ENCODE measurements at places on chromosomes 12 and 14.

- DNase-seq, result no peak
These were observed 1.5 kb downstream of the BCL2L14 start for GRCh38 chr12:12072064-12072760.

- no peak for DNase-seq
These were observed 3.1 kb downstream of the FAM222A start for GRCh38 chr12:109716512-109717389.

DNA sequence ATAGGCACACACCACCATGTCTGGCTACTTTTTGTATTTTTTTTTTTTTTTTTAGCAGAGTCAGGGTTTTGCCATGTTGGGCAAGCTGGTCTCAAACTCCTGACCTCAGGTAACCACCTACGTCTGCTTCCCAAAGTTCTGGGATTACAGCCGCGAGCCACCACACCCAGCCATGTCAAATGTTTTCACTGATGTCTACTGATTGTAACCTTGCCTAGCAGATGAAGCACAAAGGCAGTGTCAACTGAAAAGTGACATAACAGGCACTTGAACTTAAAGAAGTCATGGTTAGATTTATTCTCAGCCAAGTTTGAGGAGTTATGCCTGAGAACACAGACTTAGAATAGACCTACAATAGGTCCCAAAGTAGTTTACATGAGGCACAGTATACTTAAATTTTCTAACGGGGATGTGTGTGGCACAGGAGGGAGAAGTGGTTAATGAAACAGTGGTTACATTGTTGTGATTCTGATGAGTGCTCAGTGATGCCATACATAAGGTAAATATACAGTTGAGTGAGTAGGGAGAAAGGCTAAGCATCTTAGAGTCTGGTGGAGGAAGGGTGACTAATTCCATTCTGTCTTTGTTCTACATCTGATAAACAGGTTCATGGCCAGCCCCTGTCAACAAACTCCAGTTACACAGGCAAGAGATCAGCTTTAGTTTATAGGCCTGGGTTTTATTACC lies 12.6 kb upstream of the RNASE4 start:
- DNase-seq, result no peak

- DNase-seq, result no peak
These were observed 30.5 kb upstream of the TMEM179 start for GRCh38 chr14:104634886-104635570.

GRCh38 chr12:107320929-107321631 lies 227.7 kb upstream of the CRY1 start:
- peak; percentile 77 for DNase-seq

DNA sequence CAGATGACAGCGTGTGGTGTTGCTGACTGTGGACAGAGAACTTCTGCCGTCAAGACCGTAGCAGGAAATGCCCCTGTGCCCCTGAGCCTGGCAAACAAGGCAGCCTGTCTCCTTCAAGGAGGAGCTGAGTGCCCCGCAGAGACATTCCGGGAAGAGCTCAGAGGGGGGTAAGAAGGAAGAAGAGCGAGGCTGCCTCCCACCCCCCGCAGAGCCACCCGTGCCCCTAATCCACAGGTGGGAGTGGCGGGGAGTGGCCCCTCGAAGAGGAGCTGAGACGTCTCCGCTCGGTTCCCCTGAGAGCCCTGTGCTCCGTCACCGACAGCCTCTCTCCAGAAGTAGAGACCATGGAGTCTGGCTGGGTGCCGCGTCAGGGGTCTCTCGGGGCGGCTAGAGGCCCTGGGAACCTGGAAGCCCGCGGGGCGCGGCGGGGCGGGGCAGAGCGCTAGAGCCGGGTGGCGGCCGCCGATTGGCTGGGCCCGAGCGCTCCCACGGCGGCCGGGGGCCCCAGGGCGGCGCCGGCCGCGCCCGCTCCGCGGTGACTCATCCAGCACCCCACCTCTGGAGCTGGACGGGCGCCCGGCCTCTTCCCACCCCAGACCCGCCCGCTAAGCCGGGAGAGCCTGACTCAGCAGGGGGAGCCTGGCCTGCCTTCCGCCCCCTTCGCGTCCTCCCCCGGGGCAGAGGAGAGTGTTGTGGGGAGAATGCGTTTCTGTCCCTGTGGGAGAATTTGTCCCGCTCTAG lies 25.2 kb upstream of the KRT78 start:
- DNase-seq, result peak; percentile 96

DNA sequence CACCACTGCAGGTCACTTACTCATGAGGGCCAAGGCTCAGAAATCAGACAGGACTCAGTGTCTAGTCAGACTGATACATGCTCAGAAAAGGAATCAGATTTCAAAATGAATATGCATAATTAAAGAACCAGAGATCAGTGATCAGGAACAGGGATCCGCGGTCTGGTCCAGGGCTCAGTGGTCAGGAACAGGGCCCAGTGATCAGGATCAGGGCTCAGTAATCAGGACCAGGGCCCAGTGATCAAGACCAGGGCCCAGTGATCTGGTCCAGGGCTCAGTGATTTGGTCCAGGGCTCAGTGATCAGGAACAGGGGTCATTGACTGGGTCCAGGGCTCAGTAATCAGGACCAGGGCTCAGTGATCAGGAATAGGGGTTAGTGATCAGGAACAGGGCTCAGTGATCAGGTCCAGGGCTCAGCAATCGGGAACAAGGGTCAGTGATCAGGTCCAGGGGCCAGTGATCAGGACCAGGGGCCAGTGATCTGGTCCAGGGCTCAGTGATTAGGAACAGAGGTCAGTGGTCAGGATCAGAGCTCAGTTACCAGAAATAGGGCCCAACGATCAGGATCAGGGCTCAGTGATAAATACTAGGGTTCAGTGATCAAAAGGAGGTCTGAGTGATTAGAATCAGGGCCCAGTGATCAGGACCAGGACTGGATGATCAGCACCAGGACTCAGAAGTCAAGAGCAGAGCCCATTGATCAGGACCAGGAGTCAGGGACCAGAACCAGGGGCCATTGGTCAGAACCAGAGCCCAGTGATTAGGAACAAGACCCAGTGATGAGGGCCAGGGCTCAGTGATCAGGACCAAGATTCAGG lies 175.3 kb downstream of the TMEM121 start:
- no peak for DNase-seq

GRCh38 chr14:89227496-89227836 lies 189.6 kb downstream of the FOXN3 start:
- DNase-seq, result no peak

DNA sequence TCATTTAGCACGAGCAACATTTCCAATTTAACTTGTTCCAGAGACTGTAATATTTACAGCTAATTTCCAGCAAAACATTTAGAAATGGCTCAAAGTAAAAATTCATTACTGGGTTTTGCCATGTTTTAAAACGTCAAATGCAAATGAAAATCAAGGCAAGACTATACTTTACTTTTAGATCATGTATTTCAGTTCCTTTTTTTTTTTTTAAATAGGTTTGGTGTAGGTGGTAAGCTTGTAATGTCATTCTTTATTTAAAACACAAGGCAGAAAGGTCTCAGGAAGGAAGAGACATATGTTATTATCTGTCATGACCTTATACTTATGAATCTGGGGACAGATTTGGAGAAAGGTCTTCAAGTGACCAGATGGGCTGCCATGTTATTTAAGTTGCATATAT lies 54.1 kb downstream of the GRIP1 start:
- no peak for DNase-seq

- no peak for DNase-seq
These were observed 141.9 kb downstream of the BICD1 start for GRCh38 chr12:32248441-32249140.

DNA sequence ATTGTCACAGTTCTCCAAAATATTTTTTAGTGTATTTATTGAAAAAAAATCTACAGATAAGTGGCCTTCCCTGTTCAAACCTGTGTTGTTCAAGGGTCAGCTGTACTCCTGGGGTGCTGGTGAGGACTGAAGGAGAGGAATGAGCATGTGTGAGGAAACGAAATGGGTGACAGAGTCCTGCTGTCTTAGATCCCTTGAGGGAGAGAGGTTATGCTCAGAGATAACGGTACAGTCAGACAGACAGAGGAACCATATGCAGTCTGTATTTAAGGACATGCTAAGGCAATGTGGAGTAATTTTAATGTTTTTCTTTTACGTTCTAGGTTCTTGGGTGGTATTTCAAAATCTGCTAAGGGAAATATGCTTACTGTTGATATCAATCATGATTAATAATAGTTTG lies 352.9 kb upstream of the RGS6 start:
- no peak for DNase-seq

DNA sequence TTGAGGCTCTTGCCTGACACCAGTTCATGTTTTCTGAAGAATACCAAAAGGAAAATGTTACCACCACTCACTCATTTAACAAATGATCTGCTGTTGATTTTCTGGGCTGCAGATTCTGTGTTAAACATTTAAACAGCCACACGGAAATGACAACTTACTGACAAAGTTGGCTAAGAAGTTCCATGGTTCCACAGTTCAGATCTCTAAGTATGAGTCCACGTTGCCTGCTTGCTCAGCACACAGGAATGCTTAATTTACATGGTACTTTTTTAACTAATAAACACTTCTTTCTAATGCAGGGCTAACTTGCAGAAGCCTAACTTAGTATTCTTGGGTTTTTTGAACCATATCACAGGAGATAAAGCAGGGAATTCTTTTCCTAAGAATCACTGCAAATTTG lies 34.7 kb downstream of the PTGER2 start:
- no peak for DNase-seq

DNA sequence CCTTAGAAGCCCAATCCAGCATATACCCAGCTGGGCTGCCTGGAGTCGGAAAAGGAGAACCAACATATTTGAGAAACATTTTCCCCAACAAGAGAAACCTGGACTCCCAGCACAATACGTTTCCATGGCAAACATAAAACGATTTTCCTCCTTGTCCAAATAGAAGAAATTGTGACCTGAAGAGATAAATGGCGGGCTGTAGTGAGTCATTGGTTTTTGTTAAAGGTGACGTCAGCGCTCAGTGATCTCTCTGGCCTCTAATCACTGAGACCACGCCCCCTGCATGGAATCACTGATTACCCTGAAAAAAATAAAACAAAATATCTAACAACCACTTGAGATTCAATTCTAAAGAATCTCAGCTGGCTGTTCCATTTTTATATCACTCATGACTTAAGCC lies 6.0 kb downstream of the CCDC60 start:
- DNase-seq, result no peak

DNA sequence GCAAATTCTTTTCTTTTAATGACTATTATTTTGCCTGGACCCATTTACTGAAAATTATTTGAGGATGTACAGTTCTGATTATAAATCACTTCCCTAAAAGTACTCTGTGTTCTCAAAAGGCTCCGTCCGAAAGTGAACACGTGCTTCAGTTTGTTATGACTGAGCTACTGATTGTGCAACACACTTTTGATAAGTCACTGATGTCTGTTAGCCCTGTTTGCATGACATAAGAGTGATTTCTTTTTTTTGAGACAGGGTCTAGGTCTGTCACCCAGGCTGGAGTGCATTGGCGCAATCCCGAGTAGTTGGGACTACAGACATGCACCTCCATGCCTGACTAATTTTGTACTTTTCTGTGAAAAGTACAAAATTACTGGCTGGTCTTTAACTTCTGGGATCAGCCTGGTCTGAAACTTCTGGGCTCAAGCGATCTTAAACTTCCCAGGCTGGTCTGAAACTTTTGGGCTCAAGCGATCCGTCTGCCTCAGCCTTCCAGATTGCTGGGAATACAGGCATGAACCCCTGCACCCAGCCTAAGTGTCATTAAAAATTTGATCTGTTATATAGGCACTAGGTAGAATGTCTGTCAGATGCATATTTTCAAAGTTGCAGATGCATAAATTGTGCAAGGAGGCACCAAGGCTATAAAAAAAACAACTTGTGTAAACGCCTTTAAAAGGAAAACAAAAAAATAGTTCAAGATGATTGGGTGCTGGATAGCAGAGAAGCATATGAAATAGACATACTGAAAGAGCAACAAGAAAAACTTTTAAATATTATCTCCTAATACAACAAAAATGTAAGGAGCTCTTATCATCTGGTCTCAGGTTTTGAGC lies 111.5 kb downstream of the SRGAP1 start:
- no peak for DNase-seq

DNA sequence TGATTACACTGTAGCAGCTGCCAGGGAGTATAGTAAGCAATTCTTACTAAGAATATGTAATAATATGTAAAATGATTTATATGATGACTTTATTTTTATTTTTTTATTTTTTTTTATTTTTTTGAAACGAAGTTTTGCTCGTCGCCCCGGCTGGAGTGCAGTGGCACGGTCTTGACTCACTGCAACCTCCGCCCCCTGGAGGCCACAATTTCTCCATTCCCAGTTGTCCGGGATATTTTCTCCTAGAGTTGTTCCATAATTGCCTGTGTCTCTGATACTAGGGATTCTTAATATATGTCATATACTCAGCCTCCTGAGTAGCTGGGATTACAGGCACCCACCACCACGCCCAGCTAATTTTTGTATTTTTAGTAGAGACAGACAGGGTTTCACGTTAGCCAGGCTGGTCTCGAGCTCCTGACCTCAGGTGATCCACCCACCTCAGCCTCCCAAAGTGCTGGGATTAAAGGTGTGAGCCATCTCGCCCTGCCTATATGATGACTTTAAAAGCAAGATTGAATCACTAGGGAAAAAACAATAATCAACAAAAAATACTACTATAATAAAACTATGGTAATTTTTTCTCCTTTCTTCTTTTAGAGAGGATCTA lies 12.2 kb upstream of the ITPR2 start:
- DNase-seq, result peak; percentile 63

- no peak for DNase-seq
These were observed 193.3 kb downstream of the PHLDA1 start for GRCh38 chr12:75838309-75838708.

DNA sequence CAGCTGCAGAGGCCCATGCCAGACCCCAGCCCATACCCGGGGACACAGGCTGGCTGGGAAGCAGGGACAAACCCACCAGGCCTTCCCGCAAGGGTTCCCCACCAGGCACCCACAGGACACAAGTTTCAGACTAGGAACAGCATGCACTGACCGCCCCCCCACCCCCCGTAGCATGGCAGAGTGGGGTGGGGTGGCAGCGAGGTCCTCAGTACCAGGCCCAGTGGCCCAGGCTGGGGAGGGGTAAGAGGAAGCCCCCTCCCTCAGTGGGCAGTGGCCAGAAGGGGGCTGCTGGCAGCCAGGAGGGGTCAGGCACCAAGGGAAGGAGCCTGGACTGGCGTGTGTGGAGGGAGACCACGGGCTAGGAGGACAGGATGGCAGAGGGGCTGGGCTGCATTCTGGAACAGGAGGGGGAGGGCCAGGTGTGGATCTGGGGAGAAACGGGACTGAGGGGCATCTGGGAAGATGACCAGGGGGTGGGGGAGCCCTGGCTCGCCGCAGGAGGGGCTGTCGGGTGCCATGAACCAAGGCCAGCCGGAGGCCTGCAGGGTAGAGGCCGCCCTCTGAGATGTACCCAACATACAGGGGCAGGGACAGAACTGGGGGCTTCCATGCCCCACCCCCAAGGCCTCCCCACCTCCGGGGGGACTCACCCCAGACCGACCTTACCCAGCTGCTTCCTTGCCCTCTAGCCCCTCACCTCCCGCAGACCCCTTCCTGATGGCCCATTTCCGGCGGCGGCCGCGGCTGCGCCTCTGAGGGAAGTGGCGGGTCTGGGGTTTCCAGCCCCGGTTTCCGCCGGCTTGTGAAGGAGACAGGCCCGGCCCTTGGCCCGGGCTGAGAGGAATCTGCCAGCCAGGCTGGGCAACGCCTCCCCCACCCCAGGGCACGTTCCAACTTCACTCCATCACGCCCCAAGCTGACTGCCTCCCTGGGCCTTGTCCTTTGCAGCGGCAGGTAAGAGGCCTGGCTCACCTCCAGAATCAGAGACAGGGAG lies 5.6 kb upstream of the JAG2 start:
- no peak for DNase-seq
